ENCODE measurements at places on chromosomes 3 and 15. TPM values are rescaled to one million over a fixed set of nuclear protein-coding genes. Genes with fewer than 3 reads are reported as not detected.

Gene CFAP91
- 20.3 TPM for polyA plus RNA-seq

Gene GOLGA6A
- 0.31 TPM for polyA plus RNA-seq

Gene GPR87
- polyA plus RNA-seq: 0.23 TPM

Gene ABHD10
- 49.4 TPM for polyA plus RNA-seq

Gene CADM2
- polyA plus RNA-seq: 0.83 TPM

Gene AVEN
- 16.6 TPM for polyA plus RNA-seq

Gene PODXL2
- 42.0 TPM for polyA plus RNA-seq

Gene ATP8B4
- polyA plus RNA-seq: 3.5 TPM

All from left renal cortex interstitium (tissue), 4 donors.